ENCODE measurements at places on chromosomes 2 and 18. TPM values are rescaled to one million over a fixed set of nuclear protein-coding genes. Genes with fewer than 3 reads are reported as not detected.

SLC9A4 gene
- not detected for total RNA-seq

EMILIN1 gene
- 301 TPM for total RNA-seq

SMAD2 gene
- total RNA-seq: 14.0 TPM

DNA sequence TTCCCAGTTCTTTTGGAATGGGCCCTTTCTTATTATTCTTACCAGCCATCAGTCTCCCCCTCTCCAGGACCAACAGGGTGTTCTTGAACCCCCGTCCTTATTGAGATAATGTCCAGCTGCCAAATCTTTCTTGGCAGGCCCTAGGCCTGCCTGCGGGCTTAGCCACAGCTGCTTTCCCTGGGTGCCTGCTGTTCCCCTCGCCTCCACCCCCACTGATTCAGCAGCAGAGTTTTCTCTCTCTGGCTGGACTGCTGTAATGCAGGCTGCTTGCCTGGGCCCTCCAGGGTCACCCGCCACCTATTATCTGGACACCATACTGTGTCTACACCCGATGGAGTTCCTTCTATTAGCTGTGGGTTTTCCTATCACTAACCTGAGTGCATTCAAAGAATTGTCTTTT is 395.4 kb upstream of the ATP5MC3 start:
- no peak overlapping the region for H3K4me3 ChIP-seq
- no peaks in the 10 kb centered on the region for H3K27me3 ChIP-seq
- no peak overlapping the region for H3K27ac ChIP-seq

Data from ascending aorta (tissue), 2 donors.